ENCODE measurements at places on chromosomes 11 and 22.
A peak's percentile ranks its signal among the peaks of the same experiment; 100 is the strongest.

DNA sequence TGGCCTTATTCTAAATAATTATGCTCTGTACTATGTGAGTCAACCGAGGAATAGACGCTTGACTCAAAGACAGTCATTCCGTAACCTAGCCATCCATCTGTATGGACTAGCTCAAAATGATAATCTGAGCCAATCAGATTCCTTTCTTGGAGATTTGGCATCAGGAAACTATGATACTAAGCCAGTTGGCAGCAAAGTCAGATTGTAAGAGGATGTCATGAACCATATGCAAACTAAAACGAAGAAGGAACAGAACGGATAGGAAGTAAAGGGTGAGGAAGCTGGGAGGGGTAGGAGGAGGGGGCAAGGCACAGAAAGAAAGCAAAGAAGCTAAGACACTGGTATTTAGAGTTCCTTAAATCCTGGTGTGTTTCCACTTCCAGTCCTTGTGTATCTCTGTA lies 10.7 kb upstream of the SESN3 start:
- no peak for DNase-seq

- peak; percentile 45 for DNase-seq
Observed at GRCh38 chr11:10450462-10451425, 4.3 kb upstream of the AMPD3 start.

GRCh38 chr11:119316729-119317591 lies at the start of gene MCAM:
TSS of gene MCAM (minus strand) at chr11:119317130. CDS start at chr11:119317101, 29 bp downstream.
- DNase-seq = no peak

- no peak for DNase-seq
Observed at GRCh38 chr11:60910711-60911380, 3.1 kb upstream of the TMEM109 start.

- DNase-seq = peak; percentile 47
Observed at GRCh38 chr11:20127671-20128527, 32.4 kb downstream of the DBX1 start.

DNA sequence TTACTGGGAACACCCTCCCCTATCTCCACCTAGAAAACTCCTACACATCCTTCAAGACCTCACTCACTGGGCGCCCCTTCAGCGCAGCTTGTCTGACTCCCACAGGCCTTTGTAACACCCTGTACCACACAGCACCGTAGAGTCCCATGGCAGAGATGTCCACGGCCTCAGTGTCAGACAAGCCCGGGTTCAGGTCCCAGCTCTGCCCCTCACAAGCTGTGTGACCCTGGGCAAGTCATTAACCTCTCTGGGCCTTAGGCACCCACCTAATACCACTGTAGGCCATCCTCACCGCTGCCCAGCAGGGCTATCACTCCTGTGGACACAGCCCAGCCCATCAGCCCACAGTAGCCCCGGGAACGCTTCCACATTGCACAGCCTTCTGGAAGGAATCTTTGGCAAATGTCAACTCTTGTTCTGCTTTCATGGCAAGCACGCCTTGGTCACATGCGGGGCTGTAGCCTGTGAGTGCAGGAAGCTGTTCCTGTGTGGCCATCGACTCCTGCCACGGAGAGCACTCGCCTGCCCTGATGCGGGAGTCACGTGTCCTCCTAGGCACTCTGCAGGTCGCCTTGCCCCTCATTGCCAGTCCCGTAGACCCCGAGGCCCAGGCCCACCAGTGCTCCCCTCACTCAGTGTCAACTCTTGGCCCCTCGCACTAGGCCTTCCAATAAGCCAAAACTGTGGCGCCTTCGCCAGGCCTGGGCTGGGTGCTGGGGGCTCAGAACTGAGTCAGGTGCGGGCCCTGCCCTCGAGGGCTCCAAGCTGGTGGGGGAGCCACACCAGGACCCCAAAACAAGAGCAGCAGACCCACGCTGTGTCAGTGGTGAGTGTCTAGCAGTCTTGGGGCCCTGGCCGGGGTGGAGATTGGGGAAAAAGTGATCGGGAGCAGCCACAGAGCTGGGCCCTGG lies 32.9 kb upstream of the RFPL3 start:
- DNase-seq = no peak

- DNase-seq = peak; percentile 56
Observed at GRCh38 chr11:65416341-65416824, 6.2 kb upstream of the NEAT1 start.

- DNase-seq = no peak
Observed at GRCh38 chr11:105799728-105800462, 190.0 kb downstream of the GRIA4 start.

DNA sequence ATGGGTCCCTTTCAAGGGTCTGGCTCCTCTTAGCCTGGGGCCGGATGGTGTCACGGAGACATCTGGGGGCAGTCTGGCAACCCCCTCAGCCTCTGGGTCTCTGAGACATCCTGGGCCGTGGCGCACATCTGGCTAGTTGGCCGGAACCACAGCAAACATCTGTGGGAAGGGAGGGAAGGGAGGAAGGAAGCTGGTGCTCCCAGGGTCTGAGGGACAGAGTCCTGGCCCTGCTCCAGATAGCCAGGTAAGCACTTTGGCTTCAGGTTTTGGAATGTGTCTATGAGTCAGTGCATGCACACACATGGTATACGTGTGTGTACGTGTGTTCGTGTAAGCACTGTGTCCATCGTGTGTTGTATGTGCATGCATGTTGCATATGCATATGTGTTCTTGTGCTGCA lies 225.1 kb downstream of the MN1 start:
- no peak for DNase-seq

- no peak for DNase-seq
Observed at GRCh38 chr11:118156531-118157185, 4.0 kb upstream of the SCN4B start.

GRCh38 chr11:125941267-125941618 lies 4.6 kb upstream of the VSIG10L2 start:
- DNase-seq = no peak

DNA sequence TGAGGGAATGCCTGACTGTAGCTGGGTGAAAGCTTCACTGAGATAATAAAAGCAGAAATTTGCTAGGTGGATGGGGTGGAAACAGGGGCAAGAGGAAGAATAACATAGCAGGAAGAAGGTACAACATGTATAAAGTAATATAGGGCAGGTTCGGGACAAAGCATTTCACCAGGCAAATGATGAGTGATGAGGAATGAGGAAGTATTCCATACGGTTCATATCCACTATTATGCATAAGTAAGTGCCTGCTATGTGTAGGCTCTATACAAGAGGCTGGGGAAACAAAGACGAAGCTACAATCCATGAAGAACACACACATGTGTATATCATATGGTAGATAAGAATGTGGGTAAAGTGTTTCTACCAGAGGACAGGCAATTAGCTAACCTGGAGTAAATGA lies 7.9 kb downstream of the NDUFC2 start:
- DNase-seq = no peak

- DNase-seq = no peak
Observed at GRCh38 chr11:78220218-78221157, 31.8 kb downstream of the USP35 start.

- DNase-seq = no peak
Observed at GRCh38 chr11:898143-898511, 12.5 kb downstream of the CHID1 start.

DNA sequence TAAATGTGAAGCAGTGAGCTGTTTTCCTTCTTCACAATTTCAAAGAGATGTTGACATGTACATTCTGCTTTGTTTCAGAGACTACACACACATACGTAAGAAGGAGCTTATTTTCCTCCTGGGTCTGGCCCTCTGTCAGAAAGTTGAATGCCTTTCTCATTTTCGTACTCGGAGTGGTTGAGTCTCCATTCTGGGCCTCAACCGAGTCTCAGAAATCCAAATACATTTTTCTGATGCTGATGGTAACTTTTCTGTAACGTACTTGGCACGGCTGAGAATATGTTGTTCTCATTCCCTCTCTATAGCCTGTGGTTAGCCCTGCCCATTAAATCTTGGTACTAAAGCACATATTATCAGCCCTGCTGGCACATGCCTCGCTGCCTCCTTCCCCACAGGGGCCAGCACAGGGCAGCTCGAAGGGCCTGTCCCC lies 25.3 kb downstream of the PARVA start:
- DNase-seq = no peak

- no peak for DNase-seq
Observed at GRCh38 chr11:114846416-114846791, 168.1 kb downstream of the NXPE2 start.

GRCh38 chr11:67436459-67437081 lies 912 bp downstream of the PTPRCAP start:
- no peak for DNase-seq

Measured in NCI-H748 treated with DMSO at 0.1 percent for 48 hours (cell line).